ENCODE measurements at places on chromosomes 3 and 15. TPM values are rescaled to one million over a fixed set of nuclear protein-coding genes. Genes with fewer than 3 reads are reported as not detected.
A peak's percentile ranks its signal among the peaks of the same experiment; 100 is the strongest.

IQCF5 gene
- not detected for polyA plus RNA-seq

DNA sequence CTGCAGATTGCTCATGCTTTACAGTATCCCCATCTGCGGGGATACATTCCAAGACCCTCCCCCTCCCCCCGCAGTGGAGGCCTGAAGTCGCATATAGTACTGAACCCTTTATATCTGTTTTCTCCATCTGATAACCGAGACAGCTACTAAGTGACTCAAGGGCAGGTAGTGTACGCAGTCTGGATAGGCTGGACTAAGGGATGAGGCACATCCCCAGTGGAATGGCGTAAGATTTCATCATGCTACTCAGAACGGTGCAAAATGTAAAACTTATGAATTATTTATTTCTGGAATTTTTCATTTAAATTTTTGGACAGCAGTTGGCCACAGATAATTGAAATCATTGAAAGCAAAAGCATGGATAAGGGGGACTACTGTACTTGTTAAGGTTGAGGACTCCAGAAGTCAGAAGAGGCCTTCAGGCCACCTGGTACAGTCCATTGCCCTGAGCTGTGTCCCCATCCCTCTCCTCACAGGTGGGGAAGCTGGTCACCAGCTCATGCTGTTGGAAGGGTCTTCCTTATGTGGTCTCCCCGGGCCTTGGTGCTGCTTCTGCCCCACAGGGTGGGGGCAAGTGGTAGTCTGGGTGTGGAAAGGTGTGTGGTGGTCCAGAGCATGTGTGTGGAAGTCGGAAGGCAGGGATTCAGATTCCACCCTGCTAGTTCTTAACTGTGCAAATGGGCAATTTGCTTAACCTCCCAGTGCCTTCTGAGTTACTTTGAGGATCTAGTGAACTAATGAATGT, 72.0 kb downstream of the HCN4 start:
- no peak for DNase-seq

GRCh38 chr3:197404030-197404429, 105.6 kb upstream of the DLG1 start:
- no peak for DNase-seq

DNA sequence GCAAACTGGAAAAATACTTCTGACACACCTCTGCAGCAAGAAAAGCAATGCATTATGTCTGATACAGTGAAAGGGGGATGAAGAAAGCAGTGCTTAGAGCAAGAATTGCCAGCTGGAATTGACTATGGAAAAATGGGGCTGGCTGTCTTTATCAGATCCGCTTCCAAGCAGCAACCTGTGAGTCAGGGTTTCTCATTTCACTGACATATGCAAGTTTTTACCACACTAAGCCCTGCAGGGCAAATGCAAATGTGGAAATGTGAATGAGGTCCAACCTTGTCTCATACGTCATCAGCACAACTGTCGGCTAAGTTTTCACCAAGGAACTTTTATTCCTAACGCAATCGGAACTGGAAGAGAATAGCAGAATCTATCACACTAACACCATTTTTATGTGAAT, 172.5 kb upstream of the GADL1 start:
- DNase-seq, result peak; percentile 25

DNA sequence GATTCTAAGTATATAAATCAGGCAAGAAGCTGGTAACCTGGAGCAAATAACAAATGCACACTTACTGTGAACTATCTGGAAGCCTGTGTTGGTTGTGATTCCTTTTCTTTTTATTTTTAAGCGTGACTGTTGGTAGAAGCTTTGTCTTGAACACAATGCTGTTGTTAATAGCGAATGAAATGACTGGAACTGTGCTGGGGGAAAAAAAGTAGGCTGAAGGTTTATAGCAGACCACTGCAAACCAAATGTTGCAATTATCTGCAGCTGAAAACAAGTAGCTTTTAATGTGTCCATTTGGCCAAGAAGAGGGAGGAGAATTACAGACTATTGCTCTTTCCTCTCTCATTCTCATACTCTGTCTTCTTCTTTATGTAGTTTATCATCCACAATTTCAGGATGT, 184.5 kb upstream of the DNAJC19 start:
- DNase-seq, result no peak
